Dermis microvascular lymphatic vessel endothelial cell (primary cell): ENCODE measurements at places on chromosomes 1 and 21. TPM values are rescaled to one million over a fixed set of nuclear protein-coding genes. Genes with fewer than 3 reads are reported as not detected.
A peak's percentile ranks its signal among the peaks of the same experiment; 100 is the strongest.

GRCh38 chr1:942411-942821 is 16.6 kb downstream of the NOC2L start:
- no peak for DNase-seq

DNA sequence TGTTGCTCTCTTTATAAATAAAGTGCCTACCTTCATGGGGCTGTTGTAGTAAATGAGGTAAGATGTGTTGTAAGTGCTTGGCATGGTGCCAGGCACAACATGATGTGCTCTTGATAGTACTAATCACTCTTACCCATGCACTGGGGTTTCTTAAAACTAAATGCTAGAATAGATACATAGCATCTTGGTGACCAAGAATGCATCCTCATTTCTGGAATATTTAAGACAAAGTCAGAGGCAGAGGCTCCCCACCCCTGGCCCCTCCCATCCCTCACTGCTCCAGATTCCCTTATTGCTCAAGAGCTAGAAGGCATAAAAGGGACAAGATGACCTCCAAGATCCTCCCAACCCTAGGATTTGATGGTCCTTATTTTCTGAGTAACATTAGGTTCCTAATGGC is 61.3 kb downstream of the GLUL start:
- DNase-seq: no peak

DNA sequence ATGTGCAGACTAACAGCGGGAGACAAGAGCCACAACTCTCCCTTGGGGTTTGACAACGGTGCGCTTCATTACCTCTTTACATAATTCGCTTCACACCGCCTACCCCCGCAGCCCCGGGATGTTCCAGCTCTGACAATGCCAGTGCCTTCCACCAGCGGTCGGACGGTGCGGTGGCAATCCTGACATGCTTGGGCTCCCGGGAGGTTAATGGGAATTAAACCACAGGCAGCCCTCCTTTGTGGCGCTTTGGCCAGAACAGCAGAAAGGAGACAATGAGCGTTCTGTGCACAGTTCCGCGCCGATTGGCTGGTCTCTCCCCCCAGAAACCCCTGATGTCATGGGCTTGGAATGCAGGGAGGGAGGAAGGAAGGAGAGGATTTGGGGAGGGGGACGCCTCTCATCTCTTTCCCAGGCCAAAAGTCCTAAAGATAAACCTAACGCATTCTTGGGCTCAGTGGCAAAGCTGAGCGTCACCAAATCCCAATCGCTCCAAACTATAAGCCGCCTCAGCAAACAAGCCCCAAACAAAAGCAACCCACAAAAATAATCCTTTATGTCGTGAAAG is 1.3 kb downstream of the CNN3 start:
- peak; percentile 51 for DNase-seq

The CD52 gene
- not detected in 2 replicates for total RNA-seq

- no peak for DNase-seq
Observed at GRCh38 chr1:208107425-208108212, 136.6 kb downstream of the PLXNA2 start.

- DNase-seq: no peak
Observed at GRCh38 chr1:145926686-145927062, 610 bp downstream of the RBM8A start.

DNA sequence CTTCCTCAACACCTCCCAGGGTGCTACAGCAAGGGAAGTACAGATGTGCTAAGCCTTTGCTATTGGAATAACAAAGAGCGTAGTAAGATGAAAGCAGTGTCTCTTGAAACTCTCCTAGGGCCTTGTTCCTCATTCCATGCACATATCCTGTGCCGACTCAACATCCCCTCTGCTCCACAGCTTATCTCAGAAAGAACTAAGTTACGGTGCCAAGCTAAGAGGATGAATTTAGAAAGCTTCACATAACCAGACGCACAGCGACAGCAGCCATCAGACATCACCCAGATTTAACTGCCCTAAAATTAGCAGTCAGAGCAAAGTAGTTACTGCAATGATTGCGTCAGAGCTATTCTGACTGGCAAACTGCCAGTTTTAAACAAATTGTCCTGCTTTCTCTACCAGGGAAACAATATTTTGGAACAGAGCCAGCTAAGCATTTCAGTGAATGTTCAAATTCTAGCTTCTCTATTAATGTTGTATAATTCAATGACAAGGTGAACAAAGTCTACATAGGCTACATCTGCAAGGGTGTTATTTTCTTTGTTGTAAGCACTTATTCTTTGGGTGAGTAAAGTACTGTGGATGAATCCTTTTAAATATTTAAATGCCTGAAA is 9.5 kb downstream of the SIPA1L2 start:
- peak; percentile 90 for DNase-seq

GRCh38 chr1:224149709-224150108 is 33.3 kb upstream of the DEGS1 start:
- DNase-seq: no peak

DNA sequence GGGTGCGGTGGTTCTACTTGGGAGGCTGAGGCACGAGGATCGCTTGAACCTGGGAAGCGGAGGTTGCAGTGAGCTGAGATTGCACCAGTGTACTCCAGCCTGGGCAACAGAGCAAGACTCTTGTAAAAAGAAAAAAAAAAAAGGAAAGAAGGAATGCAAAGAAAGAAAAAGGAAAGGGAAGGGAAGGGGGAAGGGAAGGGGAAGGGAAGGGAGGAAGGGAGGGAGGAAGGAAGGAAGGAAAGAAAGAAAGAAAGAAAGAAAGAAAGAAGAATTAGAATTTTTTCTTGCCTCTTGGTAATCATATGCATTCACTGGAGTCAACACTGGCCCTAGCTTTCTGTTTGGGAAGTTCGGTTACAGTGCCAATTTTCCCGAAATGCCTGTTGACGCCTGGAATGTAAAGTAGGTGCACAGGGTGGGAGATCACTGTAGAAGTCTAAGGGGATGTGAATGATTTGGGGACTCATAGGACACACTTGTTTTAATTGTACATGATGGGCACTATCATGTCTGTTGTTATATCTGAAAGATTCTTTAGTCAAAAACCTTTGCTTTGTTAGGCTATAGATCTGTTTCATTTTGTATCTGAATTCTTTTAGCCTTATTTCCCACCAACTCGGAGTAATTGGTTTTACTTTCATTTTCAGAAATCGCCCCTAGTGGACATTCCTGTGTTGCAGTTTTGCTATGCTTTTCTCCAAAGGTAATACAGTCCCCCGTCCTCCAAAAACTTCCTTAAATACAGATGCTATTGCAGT is 59.8 kb upstream of the MORC3 start:
- DNase-seq: peak; percentile 69

The FMO5 gene
- total RNA-seq: 1.2 and 1.3 TPM in 2 replicates

GRCh38 chr1:219215477-219215876 is 41.8 kb downstream of the LYPLAL1 start:
- DNase-seq: no peak

- no peak for DNase-seq
Observed at GRCh38 chr21:31530364-31530763, 129.1 kb upstream of the SOD1 start.

DNA sequence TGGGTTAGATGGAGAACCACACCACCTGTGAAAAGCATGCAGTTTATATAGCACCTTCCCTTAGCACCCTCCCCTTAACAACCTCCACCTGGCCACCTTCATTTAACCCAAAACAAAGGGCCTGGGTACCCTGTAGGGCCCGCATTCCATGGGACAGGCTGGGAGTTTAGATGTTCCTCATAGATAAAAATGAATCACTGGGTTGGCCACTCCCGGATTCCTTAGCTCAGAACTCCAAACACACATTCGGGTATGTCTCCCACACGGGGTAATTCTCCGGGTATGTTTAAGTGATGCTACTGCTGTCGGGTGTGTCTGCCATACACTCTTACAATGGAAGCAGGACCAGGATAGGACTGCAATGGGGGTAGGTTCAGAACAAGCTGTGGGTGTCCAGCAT is 43.9 kb upstream of the FOXO6 start:
- no peak for DNase-seq

DNA sequence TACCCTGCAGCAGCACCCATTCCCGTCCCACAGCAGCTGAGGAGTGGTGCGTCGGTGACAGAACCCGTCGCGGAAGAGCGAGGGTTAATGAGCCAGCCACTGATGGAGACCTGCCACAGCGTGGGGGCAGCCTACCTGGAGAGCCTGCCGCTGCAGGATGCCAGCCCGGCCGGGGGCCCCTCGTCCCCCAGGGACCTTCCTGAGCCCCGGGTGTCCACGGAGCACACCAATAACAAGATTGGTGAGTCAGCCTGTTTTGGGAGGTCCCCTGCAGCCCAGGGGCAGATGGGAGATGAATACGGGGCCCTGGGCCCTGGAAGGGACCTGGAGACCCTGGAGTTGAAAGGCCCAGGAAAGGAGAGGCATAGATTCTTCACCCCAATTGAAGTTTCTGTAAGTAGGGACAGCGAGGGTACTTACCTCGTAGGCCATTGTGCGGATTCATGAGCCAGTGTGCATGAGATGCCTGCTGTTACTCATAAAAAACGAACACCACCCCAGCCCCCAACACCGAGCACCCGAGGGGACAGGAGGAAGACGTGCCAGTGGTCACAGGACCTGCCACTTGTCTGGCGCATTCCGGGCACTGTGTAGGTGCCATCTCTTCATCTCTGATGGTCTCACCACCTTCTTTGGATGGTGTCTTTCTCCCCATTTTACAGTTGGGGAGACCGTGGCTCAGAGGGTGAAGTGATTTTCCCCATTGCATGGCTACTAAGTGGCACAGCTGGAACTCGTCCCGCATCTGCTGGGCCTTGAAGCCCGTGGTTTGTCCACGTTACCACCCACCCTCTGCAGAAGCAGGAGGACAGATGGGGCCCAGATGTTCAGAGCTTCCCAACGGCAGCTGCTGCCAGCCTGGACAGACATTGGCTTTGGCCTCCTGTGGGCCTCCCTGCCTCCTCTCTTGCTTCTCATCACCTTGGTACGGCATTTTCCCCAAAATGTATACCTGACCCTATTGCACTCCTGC is 28.3 kb upstream of the TNFRSF1B start:
- DNase-seq: no peak

- no peak for DNase-seq
Observed at GRCh38 chr1:208044589-208045462, 133.9 kb upstream of the CD34 start.

The TRIM46 gene
- 1.8 and 1.9 TPM in 2 replicates for total RNA-seq

DNA sequence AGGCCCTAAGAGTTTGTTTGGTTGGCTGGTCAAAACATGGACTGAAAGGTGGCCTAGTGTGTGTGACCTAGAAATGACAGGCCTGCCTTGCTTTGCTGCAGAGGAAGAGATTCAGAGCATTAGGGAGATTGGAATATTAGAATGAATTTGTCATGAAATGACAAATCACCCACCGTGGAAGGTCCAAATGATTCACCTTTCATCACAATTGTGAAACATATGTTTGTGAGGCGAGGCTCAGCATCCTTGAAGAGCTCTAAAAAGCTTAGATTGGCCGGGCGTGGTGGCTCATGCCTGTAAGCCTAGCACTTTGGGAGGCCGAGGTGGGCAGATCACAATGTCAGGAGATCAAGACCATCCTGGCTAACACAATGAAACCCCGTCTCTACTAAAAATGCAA is 5.5 kb downstream of the LCE1B start:
- DNase-seq: no peak

DNA sequence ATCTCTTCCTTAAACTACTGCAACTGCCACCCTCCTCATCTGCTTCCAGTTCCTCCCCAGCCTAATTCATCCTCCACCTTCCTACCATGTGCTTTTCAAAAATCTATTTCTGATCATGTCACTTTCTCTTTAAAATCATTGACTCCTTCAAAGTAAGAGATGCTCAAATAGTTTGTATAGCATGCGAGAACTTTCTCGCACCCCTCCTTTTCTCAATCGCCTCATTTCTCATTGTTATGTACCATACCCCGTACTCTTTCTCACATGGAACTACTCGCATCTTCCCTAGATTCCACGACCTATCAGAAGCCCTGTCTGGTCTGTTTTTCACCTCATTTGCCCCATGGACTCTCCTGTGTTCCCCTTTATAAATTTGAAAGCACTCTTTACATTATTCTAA is 238.2 kb downstream of the NRIP1 start:
- no peak for DNase-seq

The USH2A gene
- total RNA-seq: not detected in 2 replicates

- DNase-seq: no peak
Observed at GRCh38 chr1:92786111-92786901, 1.4 kb upstream of the EVI5 start.
